ENCODE measurements at places on chromosomes 13 and 19.

GRCh38 chr19:7605490-7606222 is 10.0 kb downstream of the CAMSAP3 start:
- DNase-seq = no peak

GRCh38 chr19:4066176-4066606 is 508 bp downstream of the ZBTB7A start:
- no peak for DNase-seq

DNA sequence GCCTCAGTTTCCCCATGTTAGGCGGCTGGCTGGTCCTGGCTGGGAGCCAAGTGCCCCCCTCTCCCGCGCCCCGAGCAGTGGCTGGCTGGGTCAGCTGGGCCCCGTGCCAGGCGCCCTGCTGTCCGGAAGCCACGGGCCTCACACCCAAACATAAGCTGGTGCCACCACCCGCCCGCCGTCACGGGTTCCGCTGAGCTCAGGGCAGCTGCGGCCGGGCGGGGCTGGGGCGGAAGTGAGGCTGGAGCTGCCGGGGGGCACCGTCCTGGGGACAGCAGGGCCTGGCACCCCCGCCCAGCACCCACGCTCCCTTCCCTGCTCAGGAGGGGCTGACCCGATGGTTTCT is 19.3 kb downstream of the HCN2 start:
- peak; percentile 81 for DNase-seq

GRCh38 chr19:49071860-49072547 is 495 bp downstream of the KCNA7 start:
- DNase-seq = no peak

DNA sequence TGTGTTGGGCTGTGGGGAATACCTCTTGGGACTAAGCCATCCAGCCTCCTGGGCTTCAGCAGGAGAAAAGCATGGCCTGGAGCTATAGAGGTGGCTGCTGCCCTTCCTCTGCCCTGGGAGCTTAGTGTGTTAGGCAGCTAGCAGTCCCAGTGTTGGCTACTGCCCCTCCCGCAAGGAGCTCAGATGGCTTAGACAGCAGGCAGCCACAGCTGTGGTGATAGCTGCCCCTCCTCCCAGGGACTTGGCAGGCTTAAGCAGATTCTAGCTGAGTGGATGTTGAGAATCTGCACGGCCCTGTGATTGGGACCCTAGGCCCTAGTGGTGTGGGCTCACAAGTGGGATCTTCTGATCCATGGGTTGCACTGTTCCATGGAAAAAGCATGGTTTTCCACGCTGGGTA is 264.5 kb downstream of the TDRD3 start:
- DNase-seq = no peak

- no peak for DNase-seq
Observed at GRCh38 chr13:90015565-90016507, 1331.7 kb upstream of the MIR17HG start.
